ENCODE measurements at places on chromosomes 6 and 20. TPM values are rescaled to one million over a fixed set of nuclear protein-coding genes. Genes with fewer than 3 reads are reported as not detected.

The CD40 gene
- total RNA-seq: 21.0 TPM

The KCNK16 gene
- not detected for total RNA-seq

The BPI gene
- total RNA-seq: not detected

The SLC35D3 gene
- total RNA-seq: not detected

The CDH26 gene
- 0.87 TPM for total RNA-seq

The PSORS1C2 gene
- total RNA-seq: not detected

The LST1 gene
- total RNA-seq: 0.26 TPM

The KCNQ2 gene
- total RNA-seq: not detected
